ENCODE measurements at places on chromosomes 1 and 21.

- no peak for DNase-seq
Measured at GRCh38 chr1:4016351-4017130, 116.5 kb upstream of the C1orf174 start.

GRCh38 chr1:49526672-49527071, 497.1 kb downstream of the AGBL4 start:
- DNase-seq: no peak

- no peak for DNase-seq
Measured at GRCh38 chr1:202107801-202108731, 14.7 kb upstream of the GPR37L1 start.

GRCh38 chr1:197614916-197615692, 160.2 kb downstream of the DENND1B start:
- no peak for DNase-seq

DNA sequence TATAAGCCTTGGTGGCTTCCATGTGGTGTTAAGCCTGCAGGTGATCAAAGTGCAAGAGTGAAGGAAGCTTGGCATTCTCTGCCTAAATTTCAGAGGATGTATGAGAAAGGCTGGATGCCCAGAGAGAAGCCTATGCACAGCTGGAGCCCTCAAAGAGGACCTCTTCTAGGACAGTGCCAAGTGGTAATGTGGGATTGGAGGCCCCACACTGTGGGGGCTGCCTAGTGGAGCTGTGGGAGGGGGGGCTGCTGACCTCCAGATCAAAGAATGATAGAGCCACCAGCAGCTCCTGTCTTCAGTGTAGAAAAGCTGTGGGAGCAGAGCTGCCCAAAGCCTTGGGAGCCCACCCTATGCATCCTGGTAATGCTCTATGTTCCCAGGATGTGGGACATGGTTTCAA, 1512.7 kb upstream of the TPTE start:
- DNase-seq: no peak

All from stimulated activated CD4-positive, alpha-beta T cell treated with anti-CD3 and anti-CD28 coated beads, TNF-alpha, amount 100 ng/mL, for 4 hours (primary cell).